ENCODE measurements at places on chromosomes 3 and 15.

DNA sequence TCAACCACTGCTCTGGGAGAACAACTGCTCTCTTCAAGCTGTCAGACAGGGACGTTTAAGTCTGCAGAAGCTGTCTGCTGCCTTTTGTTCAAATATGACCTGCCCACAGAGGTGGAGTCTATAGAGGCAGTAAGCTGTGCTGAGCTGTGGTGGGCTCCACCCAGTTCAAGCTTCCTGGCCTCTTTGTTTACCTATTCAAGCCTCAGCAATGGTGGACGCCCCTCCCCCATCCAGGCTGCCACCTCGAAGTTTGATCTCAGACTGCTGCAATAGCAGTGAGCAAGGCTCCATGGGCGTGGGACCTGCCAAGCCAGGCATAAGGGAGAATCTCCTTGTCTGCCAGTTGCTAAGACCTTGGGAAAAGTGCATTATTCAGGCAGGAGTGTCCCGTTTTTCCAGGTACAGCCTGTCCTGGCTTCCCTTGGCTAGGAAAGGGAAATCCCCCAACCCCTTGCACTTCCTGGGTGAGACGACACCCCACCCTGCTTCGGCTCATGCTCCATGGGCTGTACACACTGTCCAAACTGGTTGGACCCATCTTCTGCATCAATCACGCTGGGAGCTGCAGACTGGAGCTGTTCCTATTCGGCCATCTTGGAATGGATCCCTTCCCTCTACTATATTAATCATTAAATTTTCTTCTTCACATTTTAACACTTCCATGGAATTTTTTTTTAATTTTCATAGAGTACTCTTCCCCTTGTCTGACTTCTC lies 167.0 kb upstream of the UBE2E2 start:
- DNase-seq: no peak

DNA sequence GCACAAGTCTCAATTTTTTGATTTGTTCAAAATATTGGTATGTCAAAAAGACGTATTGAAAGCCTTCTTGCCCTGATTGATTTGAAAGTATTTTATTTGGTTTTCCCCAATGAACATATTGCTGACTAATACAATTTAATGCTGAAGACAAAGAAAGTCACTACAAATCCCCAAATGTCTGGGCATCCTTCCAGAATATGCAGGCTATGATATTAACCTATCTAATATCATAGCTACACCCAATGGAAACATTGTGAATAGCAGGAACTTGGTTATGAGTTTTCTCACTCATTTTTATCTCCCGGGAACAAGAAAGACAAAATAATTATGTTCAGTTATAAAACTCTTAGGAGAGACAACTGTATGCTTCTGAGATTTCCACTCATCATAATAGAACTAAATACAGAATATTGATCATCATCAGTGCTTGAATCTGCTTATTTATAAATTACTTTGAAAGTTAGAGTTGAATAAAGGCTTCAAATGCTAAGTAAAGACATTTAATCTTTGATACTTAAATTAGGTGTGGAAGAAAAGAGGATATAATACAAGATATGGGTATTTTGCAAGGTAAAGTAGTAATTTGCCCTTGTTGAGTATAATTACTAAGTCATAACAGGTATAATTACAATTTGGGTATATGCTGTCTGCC lies 483.9 kb downstream of the RBMS3 start:
- no peak for DNase-seq

DNA sequence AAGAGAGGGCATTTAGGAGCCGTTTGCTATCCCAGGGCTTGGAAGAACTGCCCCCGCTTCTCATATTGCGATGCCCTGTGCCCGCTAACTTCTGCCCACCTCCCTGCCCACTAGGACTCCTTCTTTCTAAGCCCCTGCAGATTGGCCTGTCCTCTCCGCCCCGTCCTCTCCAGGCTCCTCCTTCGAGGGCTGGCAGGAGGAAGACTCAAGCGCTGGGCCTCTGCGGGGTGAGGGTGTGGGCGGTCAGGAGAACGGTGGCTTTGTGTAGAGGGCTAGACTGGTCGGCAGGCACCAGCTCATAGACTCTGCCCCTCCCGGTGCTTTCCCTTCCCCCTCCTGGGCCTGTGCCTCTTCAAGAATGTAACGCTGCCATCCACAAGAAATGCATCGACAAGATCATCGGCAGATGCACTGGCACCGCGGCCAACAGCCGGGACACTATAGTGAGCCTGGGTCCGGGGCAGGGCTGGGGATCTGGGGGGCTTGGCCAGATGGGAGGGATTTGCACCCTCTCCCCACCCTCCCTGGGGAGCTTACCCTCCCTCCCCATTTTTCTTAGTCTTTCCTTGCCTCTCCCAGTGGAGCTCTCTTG lies 21.9 kb downstream of the PRKCD start:
- DNase-seq: no peak

DNA sequence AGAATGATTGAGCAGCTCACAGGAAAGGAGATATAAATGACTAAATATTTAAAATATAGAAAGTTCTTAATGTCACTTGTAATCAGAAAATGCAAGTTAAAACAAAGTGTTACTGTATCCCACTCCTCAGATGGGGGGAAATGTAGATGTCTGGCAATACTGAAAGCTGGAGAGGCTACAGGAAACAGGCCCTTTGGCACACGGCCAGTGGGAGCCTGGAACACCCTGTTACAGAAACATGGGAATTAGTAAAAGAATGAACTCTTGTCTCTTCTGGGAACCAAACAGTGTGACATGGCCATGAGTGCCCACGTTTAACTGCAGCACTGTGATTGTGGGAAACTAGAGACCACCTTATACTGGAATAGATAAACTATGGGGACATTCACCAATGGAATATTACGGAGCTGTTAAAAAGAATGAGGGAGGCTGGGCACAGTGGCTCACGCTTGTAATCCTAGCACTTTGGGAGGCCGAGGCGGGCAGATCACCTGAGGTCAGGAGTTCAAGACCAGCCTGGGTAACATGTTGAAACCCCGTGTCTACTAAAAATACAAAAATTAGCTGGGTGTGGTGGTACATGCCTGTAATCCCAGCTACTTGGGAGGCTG lies 50.2 kb downstream of the CDCP1 start:
- no peak for DNase-seq

DNA sequence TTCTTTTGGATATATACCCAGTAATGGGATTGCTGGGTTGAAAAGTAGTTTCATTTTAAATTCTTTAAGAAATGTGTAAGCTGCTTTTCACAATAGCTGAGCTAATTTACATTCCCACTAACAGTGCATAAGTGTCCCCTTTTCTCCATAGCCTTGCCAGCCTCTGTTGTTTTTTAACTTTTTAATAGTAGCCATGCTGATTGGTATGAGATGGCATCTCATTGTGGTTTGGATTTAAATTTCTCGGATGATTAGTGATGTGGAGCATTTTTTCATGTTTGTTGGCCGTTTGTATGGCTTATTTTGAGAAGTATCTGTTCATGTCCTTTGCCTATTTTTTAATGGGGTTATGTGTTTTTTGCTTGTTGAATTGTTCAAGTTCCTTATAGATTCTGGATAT lies 444.3 kb upstream of the ATP11B start:
- no peak for DNase-seq

DNA sequence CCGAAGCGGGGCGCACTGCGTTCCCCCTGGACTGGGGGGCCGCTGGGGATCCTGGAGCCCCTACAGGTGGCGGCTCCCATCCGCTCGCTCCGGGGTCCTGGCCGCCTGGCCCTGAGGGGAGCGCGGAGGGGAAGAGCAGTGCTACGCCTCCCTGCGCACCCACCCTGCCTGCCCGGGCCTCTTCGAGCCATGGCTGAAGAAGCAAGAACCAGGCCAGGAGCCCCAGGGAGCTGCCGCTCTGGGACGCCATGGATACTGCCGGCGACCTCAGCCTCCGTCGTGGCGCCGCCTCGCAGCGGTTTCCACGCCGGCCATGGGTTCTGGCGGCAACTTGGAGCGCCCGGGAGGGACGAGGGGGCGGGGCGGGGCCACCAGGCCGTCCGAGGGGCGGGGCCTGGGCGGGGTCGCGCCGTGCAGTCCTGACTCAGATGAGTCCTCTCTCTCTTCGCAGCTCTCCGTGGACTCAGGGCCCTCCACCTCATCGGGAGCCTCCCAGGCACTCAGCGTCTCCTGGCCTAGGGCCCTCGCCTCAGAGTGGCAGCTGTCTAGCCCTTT lies 50.9 kb downstream of the MYL3 start:
- peak; percentile 82 for DNase-seq
